ENCODE measurements at places on chromosomes 4 and X.

GRCh38 chr4:109645874-109646710, 57.2 kb downstream of the CASP6 start:
- DNase-seq: no peak

GRCh38 chrX:20412871-20413486, 146.3 kb upstream of the RPS6KA3 start:
- peak; percentile 78 for DNase-seq

GRCh38 chr4:7557456-7557855, 122.7 kb upstream of the PSAPL1 start:
- DNase-seq: no peak

DNA sequence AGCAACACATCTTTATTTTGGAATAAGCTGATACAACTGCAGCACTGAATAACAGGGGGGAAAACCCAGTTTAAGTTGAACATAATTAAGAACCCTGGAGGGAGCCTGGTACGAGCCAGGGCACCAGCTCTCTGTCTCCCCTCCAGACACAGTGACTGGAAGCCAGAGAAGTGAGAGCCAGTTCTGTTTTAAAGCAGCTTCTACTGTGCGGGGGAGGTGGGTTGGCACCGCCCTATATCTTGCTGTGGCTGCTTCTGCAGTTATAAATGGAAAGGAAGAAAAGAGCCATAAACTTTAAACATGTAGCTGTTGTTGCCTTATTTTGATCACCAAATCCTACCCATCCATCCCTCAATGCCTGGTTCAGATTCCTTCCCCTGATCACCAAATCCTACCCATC, 207.9 kb upstream of the ANXA3 start:
- no peak for DNase-seq

GRCh38 chrX:15242899-15243555, 26.9 kb downstream of the ASB9 start:
- peak; percentile 18 for DNase-seq
